A549 treated with CORT108297 at 1 μM for 4 hours (cell line): ENCODE measurements at places on chromosomes 2 and 18. TPM values are rescaled to one million over a fixed set of nuclear protein-coding genes. Genes with fewer than 3 reads are reported as not detected.

Gene IGFBP5
- 0.10 to 0.27 TPM (median 0.19 TPM) in 5 replicates for total RNA-seq

Gene TOGARAM2
- total RNA-seq, result 0.08 to 0.23 TPM (median 0.19 TPM) in 5 replicates

Gene RNF125
- total RNA-seq, result 0.20 to 0.32 TPM (median 0.28 TPM) in 5 replicates

Gene CPLX4
- not detected in 5 replicates for total RNA-seq

Gene ZSWIM2
- total RNA-seq, result not detected in 5 replicates

Gene HOXD4
- 0.14 to 0.62 TPM (median 0.49 TPM) in 5 replicates for total RNA-seq

Gene CYTIP
- total RNA-seq, result not detected in 5 replicates

Gene MYL1
- not detected in 5 replicates for total RNA-seq

Gene NDUFB3
- total RNA-seq, result 129 to 172 TPM (median 134 TPM) in 5 replicates

Gene LRRTM1
- total RNA-seq, result not detected in 5 replicates

Gene TMEM150A
- 10.8 to 14.2 TPM (median 13.8 TPM) in 5 replicates for total RNA-seq

Gene IL1A
- total RNA-seq, result 0.06 to 0.22 TPM (median 0.16 TPM) in 5 replicates

Gene CRYGC
- total RNA-seq, result not detected in 5 replicates

Gene ANKZF1
- total RNA-seq, result 14.4 to 23.5 TPM (median 20.3 TPM) in 5 replicates

Gene SERPINB13
- total RNA-seq, result not detected in 5 replicates

Gene MOGAT1
- total RNA-seq, result not detected in 5 replicates

Gene ARL4C
- 81.3 to 97.5 TPM (median 84.1 TPM) in 5 replicates for total RNA-seq

Gene DSG4
- total RNA-seq, result not detected in 5 replicates

Gene PLCL1
- 0.02 TPM in 1 of 5 replicates, not detected in the others for total RNA-seq
